K562 (cell line): ENCODE measurements at places on chromosomes 2 and 18.

DNA sequence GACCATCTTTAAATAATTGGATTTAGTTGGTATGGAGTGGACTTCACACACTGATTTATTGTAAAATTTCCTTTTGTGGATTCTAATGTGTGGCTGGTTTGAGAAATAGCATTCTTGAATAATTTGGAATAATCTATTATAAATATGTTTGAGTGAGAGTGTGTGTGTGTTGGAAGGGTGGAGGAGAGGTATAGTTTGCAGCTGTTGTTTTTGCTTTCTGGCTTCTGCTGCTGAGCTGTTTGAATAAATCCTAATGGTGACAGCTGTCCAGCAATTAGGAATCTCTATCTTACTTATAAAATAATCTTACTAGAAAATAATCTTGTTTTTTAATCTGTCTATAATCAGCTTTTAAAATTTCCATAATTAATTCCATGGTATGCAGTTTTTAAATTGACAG is 1283.0 kb upstream of the CDH2 start:
- H3K4me1 ChIP-seq = no peaks in the 10 kb centered on the region
- no peak overlapping the region for H3K4me3 ChIP-seq
- no peaks in the 10 kb centered on the region for H3K36me3 ChIP-seq
- no peak for DNase-seq
- H3K27me3 ChIP-seq = no peaks in the 10 kb centered on the region
- H3K27ac ChIP-seq = no peak overlapping the region

- no peak overlapping the region for H3K27ac ChIP-seq
- H3K4me3 ChIP-seq = no peak overlapping the region
- DNase-seq = no peak
- H3K4me1 ChIP-seq = no peaks in the 10 kb centered on the region
- H3K36me3 ChIP-seq = no peaks in the 10 kb centered on the region
Observed at GRCh38 chr2:203804764-203805485, 62.6 kb upstream of the CTLA4 start.

- peaks cover 3% of the 10 kb centered on the region; the same call in 1 of the 3 replicates for H3K27me3 ChIP-seq
- H3K36me3 ChIP-seq = no peaks in the 10 kb centered on the region
- DNase-seq = no peak
- no peaks in the 10 kb centered on the region for H3K4me1 ChIP-seq
- H3K27ac ChIP-seq = no peak overlapping the region
Observed at GRCh38 chr2:238305965-238306671, 14.2 kb upstream of the TRAF3IP1 start.

- H3K4me3 ChIP-seq = no peak overlapping the region
- H3K4me1 ChIP-seq = no peaks in the 10 kb centered on the region
- DNase-seq = peak; percentile 10
- H3K36me3 ChIP-seq = no peaks in the 10 kb centered on the region
- H3K27ac ChIP-seq = no peak overlapping the region
- H3K27me3 ChIP-seq = no peaks in the 10 kb centered on the region
Observed at GRCh38 chr2:138814123-138814898, 34.1 kb upstream of the NXPH2 start.
